DND-41 (cell line): ENCODE measurements at places on chromosomes 2 and 18.
A peak's percentile ranks its signal among the peaks of the same experiment; 100 is the strongest.

GRCh38 chr2:225207043-225207442, 164.8 kb upstream of the DOCK10 start:
- no peak for DNase-seq

DNA sequence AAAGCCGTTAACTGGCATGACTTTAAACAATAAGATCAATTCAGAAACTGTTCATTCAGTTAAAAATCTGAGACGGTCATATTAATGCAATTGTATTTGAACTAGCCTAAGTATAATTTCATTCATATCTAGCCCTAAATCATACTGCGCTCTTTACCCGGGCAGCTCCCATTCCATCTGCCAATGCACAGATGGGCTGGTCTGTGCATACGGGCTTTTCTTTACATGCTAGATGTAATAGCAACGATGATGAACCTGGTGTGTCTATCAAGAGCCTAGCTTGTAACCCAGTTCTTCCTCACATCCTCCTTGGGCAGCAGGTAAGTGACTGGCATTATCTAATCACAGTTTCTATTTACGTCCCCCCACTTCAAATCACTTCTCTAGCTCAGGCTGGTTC, 631.5 kb upstream of the KLHL29 start:
- no peak for DNase-seq

DNA sequence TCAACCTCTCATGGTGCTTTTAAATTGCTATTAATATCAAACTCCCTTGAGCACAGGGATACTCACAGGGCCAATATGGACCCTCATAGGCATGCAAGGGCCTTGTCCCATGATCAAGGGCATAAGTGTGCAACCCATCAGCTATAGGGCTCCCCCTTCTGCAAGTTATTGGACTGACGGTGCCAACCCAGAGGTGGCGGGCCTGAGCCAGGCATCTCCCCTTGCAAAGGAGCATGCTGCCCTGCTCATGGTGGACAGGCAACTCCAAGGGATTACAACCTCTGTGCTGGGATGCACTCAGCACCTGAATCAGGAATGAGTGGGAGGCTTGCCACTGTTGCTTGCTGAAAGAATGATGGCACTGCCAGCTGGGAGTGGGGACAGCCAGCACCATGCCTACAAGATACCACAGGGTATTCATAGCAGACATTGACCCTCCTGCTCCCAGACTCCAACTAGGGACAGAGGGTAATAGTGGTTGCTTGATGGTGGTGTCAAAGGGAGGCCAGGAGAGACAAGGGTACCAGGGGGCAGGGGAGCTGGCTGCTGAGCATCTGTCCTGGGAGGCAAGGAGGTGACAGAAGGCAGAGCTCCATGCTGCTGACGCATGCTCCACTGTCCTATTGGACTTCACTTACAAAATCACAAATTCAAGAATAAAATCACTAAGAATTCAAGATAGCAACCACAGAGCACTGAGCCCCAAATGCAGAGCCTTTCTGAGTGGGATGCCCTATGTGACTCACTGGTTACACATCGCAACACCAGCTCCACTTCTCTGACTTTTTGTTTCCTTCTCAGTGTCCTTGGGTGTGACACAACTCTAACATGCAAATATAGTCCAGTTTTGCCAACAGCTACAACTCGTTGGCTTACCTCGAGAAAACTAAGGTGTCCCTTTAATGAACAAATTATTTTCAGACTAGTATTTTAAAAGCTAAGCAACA, 157.1 kb upstream of the CCDC150 start:
- no peak for DNase-seq

DNA sequence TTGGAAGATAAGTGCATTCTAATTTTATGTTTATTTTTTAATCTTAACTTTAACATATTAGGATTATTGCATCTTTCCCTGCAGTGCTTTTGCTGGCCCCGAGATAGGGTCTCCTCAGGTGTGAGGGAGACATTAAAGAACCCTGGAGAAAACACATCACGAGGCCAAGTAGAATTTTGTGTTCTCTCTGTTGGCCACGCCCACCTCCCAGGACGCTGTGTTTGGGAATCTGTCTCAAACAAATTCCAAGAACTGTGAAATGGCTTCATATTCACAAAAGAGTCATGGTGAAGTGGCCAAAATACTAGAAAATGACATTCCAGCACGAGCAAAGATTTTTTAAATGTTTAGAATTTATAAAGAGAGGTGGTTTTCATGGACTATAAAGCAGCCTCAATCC, 27.3 kb downstream of the RNF144A start:
- no peak for DNase-seq

GRCh38 chr2:168216351-168217005, 30.9 kb downstream of the STK39 start:
- no peak for DNase-seq

DNA sequence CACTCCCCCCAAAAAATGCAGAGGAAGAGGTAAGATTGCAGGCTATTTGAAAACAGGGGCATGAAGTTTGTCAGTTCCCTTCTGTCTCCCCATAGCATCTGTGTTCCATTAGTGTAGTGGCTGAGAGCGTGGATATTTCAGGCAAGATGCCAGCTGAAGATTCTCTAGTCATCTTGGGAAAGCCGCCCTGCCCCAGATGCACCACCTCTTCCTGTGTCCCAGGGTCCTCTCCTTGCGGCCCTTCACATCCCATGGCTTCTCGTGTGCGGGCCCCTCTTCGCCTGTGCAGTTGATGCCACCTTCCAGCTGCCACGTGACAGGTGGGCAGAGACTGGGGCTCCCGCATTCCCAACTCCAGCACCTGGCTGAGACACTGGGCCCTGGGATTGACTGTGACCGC, 16.1 kb downstream of the TMEM127 start:
- no peak for DNase-seq

- no peak for DNase-seq
Observed at GRCh38 chr18:63617049-63617914, 26.8 kb downstream of the SERPINB4 start.

DNA sequence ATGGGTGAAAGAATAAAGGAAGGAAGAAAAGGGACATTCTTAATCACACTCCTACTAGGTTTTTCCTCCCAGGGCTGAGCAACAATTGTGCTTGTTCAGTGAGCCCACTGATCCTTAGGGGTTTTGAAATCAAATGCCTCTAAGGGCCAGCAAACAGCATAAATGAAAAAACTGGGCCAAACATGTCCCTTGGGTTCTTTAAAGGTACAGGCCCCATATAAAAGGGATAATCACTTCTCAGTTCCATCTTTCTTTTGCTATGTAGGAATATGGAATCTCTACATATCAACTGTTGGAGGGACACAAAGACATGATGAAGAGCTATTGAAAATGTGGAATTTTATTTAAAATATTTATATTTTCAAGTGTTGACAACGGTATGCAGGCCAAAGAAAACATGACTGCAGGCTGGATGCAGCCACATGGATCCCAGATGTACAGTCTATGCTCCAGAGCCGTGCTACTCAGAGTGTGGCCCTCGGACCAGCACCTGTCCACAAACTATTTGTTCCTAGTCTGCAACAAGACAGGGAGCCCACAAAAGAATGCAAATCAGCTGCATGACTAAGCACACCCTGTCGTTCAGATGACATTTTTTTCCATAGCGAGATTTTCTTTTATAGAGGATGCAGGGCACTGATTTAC, 110.0 kb downstream of the CDH20 start:
- DNase-seq = no peak

GRCh38 chr18:22745966-22746365, 187.2 kb upstream of the RBBP8 start:
- DNase-seq = no peak

DNA sequence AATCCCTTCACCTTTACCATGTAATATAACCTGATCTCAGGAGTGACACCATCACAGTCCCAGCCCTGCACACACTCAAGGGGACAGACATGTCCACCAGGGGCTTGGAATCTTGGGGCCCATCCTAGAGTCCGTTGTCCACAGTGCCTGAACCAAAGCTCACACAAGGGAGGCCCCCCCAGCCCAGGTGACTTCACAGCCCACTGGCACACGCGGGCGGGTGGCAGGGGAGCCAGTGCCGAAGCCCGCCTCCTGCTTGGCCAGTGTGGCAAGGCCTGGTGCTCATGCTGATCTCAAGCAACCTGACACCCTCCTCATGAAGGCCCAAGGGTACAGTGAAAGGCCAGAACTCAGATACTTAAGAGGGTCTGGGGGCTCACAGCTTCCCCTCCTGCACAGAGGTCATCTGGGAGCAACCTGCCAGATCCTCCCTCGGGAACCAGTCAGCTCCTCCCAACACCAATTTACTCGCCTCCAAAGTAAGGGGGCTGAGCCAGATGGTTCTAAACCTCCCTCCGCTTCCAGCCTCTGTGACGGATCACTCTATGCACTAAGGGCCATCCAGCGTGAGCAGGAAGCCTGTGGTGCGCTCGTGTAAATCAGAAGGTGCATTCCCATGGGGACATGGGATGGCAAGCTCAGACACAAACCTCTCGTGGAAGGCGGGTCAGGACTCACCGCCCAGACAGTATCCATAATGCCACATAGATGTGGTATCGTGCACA, 3.2 kb upstream of the RAB17 start:
- no peak for DNase-seq

- no peak for DNase-seq
Observed at GRCh38 chr2:72574886-72575285, 250.9 kb downstream of the EXOC6B start.

DNA sequence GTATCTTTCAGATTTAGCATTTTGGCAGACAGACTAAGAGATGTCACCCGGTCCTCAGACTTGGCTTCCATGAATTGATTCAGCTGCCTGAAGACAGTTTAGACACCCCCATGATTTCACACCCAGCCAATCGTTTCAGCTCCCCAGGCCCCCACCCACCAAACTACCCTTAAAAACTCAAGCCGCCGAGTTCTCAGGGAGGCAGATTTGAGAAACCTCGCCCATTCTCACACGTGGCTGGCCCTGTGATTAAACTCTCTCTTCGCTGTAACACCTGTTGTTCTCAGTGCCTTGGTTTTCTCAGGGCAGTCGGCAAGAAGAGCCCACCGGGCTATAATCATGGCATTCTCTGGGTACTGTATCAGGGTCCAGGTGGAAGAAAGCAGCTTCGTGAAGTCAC, 35.2 kb downstream of the UXS1 start:
- peak; percentile 26 for DNase-seq

DNA sequence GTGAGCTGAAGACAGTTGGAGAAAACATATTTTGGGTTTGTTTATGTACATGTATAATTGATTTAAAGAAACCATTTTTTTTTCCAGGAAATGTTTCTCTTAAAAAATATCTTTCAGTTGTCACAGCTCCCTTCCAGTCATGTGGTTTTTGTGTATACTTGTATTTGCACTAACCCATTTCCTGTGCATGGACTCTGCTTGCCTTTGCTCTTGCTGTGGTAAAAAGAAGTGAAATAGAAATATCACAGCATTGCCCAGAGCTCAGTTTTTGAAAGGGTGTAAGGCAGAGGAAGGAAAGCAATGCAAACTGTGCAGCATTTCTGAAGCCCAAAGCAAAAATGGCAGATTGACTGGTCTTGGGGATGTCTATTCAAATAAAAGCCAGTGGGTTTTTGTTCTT, 10.4 kb upstream of the DOCK10 start:
- peak; percentile 74 for DNase-seq

DNA sequence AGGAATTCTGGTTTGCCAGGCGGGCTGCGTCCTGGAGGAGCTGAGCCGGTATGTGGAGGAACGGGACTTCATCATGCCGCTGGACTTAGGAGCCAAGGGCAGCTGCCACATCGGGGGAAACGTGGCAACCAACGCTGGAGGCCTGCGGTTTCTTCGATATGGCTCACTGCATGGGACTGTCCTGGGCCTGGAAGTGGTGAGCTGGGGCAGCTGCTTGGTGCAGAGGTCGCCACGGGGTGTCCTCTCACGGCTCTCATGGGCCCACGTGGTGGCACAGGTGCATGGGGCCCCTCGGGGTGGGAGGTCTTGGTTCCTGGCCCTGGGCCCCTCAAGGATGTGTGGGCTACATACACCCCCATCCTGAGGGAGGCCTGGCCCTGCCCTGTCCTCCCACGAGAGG, 9.2 kb downstream of the D2HGDH start:
- DNase-seq = no peak

- no peak for DNase-seq
Observed at GRCh38 chr2:120383191-120383590, 37.3 kb downstream of the INHBB start.

DNA sequence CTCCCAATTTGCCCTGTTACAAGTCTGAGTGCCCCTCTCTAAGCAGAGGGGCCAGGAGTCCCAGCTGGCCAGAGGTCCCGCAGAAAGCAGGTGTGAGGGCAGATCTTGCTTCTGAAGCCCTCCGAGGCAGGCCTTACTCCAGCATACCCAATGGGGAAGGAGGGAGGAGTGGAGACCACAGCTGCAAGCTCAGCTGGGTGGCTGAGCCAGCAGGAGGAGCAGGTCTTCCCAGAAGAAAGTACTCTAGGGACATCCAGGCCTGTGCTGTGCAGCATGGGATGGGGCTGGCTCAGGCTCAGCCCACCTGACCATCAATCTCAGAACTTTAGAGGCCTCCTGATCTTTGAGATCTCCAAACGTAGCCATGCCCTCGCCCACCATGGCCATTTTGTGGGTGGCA, 31.3 kb downstream of the PLB1 start:
- DNase-seq = no peak

DNA sequence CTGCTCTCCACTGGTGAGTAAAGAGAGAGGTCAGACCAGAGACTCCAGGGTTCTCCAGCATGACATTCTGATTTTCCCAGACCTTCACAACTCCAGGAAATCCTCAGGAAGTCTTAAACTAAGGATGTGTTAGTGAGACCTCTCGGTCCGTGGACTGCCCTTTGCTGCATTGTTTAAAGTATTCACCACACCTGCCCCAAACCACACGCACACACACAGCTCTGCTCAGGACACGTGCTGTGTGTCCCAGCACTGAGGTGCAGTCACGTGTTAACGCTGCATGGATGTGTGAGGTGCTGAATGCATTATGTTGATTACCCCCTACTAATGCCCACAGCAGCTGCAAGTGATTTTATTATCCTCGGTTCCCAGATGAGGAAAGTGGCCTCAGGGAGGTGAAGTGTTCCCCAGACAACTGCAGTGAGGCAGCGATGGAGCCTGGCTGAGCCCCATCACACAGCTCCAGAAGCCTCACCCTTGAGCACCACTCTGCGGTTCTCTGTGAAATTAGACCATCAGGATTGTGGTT, 68.4 kb downstream of the TRAPPC12 start:
- no peak for DNase-seq

DNA sequence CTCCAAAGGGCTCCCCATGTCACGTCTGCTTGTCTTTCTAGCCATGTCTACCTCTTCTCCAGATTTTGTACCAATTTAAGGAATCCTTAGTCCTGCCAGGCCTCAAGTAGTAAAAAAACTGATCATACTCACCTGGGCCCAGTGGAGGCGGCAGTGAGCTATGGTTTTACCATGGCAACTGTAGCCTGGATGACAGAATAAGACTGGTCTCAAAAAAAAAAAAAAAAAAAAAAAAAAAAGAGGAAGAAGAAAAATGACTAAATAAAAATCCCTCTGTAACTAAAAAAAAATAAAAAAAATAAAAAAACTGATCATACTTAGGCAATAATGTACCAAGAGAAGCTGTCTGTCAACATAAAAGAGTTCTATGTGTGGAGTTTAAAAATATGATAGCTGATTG, 221.6 kb downstream of the NR4A2 start:
- peak; percentile 16 for DNase-seq

DNA sequence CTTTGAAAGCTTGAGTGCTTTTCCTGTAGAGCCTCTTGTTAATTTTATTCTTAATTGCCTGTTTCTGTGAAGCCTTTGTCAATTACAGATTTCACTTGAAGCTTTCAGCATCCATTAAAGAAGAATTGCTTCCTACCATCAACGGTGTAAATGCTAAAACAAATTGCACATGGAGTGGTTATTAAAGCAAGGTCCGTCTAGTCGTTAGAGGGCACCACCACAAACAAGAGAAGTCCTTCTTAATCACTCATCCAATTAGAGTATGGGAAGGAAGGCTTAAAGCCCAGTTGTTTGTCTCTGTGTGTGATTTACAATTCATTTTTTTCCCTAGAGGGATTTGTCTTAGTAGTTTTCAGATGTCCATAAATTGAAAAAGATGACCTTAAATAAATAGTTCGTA, 1.6 kb downstream of the KCNJ3 start:
- DNase-seq = no peak
